ENCODE measurements at places on chromosomes 11 and 22.
A peak's percentile ranks its signal among the peaks of the same experiment; 100 is the strongest.

DNA sequence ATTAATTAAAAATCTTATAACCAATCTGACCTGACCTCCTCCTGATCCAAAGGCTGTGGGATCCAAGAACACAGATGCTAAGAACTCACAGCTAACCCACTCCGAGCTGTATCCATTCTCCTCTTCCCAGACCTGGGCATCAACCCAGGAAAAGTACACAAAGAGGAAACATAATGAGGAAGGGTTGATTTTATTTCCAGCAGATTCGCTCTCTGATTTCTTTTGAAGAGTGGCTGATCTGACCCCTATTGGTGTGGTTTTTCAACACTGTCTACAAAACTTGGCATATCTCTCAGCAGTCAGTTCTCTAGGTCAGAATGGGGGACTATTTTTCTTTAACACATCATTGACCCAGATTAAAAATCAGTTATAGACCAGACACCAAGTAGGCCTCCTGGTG is 201.9 kb upstream of the UBASH3B start:
- no peak for DNase-seq

DNA sequence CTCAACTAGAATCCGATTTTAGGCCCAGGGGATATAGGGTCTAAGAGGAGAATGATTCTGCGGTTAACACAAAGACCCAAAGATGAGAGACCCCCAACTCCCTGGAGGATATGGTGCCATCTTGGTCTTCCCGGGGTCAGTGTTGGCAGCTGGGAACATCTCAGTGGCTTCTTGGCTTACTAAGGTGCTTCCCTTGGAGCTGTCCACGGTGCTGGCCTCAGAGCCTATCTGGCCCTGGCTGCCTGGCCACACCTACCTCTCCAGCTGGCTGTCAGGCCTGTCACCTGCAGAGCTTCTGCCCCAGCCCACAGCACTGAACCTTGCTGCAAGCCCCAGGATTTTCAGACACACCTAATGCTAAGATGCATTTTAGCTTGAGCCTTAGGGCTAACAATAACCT is 70.7 kb upstream of the THY1 start:
- DNase-seq, result no peak

DNA sequence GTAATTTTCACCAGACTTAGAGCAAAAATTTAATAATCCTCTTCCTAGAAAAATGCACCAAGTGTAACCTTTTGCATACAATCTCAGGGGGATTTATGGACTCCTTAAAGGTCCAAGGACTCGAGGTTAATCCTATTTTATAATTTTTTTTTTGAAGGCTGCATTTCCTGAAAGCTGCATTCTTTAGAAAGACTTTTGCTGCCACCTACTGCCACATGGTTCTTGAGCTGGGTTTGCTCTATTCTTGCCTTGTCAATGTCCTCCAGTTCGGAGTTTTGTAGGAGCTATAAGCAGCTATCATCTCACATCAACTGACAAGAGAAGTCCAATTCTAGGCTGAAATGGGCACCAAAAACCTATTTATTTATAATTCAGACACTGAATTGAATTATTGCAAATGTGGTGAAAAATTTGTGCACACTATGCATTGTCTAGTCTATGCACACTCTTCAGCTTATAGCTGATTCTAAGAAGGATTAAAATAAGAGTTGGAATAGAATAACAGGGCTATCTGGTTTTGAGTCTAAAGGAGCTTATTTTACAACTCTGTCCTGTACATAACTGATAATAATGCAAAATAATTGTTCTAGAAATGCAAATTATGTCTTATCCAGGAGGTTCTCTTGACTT is 31.3 kb downstream of the TRAF6 start:
- no peak for DNase-seq

DNA sequence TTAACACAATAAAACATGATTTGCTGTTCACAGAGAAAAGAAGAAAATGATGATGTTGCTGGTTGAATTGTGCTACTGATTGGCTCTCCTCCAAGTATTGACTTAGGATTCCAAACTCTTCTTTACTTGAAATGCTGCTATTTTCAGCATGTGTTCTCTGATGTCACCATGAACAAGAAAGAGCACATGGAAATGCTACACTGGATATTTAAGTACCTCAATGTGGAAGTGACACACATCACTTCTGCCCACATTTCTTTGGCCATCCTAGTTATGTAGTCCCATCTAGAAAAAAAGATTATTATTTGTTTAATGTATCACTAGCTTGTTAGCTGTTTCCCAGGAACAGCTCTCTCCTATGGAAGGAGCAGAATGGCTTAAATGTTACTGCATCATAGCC is 27.2 kb downstream of the OR52B2 start:
- no peak for DNase-seq

- DNase-seq, result no peak
Measured at GRCh38 chr11:62477927-62478326, 59.1 kb downstream of the SCGB1A1 start.

DNA sequence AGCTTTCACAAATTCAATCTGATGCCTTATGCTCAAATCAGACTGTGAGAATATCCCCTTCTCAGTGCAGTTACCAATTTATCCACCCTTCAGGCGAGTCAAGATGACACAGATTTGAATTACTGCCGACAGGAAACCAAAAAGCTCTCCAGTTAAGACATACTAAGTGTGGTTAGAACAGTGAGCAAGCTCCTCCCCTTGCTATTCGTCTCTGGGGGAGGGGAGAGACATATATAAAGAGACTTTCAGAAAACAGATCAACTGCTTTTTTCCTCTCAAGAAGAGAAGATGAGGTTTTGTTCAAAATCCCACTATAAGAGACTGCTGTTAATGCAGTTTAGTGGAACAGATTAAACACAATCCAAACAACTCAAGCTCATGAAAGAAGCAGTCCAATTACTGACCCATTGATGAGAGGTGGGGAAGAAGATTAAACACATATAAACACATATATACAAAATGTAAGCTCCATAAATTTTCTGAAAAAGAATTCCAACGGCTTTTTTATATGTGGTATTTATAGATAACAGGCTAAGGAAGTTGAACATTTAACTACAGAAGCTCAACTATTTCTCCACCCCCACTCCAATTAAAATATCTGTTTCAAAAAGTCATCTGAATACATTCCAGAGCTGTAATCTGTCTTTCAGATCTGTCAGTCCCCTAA is 102.7 kb downstream of the MRTFA start:
- peak; percentile 45 for DNase-seq

DNA sequence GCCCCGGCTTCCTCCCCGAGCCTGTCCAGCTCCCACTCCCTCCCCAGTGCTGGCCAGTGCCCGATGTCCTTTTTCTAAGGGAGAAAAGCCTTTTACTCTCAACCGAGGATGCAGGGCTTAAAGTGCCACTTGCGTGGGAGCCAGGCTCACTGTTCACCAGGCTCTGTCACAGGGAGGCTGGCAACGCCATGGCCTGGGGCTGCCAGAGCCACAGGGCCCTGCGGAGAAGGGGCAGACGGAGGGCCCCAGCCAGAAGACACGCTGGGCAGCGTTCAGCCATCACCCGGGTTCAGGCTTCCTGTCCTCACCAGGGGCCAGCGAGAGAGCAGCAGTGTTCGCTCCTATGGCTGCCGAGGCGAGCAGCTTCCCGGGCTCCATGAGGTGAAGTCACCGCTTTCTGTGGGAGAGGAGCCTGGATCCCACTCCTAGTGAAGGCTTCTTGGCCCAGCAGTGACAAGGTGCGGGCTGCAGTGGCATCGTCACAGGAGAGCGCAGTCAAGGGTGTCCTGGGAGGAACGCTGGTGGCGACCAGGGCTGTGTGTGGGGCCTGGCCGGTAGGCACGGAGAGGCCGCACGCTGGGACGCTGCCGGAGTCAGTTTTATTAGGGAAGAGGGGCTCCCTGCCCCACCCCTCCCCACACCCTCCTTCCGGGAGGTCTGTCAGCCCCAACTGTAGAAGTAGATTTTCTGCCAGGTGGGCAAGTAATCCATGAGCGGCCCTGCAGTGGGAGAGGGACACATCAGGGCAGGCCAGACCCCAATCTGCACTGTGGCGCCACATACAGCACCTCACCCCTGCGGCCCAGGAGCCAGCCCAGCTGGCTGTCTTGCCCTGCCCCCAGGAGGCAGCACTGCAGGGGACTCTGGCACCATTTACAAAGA is 2.8 kb upstream of the FREY1 start:
- no peak for DNase-seq

DNA sequence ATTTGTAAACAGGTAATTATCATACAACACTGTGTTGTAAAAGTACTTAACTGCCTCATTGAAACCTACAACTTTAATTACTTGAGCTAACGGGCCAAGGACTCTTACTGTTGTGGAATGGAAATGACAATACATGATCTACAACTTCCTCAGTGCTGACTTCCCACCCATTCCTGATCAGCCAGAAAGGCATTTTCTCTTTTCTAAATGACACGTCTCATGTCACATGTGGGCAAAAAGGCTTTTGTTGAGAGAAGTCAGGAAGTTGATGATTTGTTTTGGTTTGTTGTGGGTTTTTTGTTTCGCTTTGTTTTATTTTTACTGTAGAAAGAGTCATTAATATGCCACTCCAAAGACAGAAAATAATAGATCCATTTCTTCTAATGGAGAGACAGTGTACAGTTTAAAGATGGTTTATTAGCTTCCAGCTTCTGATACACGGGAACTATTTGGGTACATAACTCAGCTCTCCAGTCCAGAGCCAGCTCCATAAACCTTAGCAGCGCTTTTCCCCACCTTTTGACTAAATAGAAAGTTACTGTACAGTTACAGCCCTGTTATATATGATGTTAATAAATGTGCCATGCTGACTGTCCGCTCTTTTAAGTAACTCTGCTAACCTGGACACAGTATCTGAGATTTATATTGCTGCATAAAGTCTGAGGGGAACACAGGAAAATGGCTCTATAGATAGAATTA is 509.4 kb upstream of the API5 start:
- DNase-seq, result no peak

- DNase-seq, result no peak
Measured at GRCh38 chr11:19828382-19829108, 115.9 kb downstream of the NAV2 start.

- DNase-seq, result no peak
Measured at GRCh38 chr22:32480238-32480637, 5.6 kb downstream of the FBXO7 start.

DNA sequence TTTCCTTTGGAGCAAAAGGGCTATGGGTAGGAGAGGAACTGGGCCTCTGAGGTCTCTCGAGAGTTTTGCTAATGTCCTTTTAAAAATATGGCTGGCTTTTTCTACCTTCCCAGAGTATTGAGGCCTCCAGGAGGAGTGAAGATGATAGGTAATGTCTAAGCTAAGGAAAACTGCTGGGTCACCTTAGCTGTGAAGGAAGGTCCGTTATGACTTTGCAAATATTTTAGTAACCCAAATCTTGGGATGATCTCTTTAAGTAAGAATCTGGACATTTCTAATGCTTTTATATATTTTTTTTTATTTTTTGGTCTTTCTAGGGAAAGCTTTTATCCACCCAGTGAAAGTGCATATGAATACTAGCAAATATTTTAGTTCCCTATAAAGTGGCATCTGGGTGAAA is 60.9 kb upstream of the SYN3 start:
- DNase-seq, result no peak

DNA sequence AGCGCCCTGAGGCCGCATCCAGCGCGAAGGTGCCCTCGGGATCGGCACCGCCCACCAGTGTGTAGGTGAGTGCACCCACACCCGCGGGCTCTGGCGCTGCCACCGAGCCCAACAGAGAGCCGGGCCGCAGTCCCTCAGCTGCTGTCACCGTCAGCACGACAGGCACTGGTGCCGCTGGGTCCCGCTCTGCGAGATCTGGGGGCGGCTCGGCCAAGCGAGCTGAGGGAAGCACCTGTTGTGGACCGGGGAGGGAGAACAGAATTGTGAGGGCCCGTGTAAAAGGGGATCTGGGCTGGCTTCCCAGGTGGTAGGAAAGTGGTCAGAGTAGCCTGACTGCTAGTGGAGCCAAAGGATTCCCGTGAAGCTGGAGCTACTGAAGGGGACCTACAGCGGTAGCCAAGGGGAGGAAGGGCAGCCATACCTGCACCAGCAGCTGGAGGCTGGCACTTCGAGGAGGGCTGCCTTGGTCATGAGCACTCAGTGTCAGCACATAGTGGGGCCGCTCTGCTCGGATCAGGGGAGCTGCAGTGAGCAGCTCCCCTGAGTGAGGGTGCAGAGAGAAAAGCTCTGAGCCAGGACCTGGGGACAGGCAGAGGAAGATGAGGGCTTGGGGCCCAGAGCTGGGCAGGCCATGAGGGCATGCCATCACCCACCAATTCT is 11.5 kb upstream of the TPP1 start:
- DNase-seq, result no peak

- no peak for DNase-seq
Measured at GRCh38 chr11:5380740-5381342, 2.8 kb upstream of the OR51M1 start.

Measured in CD8-positive, alpha-beta T cell (primary cell).